ENCODE measurements at places on chromosomes 7 and 10. TPM values are rescaled to one million over a fixed set of nuclear protein-coding genes. Genes with fewer than 3 reads are reported as not detected.

DNA sequence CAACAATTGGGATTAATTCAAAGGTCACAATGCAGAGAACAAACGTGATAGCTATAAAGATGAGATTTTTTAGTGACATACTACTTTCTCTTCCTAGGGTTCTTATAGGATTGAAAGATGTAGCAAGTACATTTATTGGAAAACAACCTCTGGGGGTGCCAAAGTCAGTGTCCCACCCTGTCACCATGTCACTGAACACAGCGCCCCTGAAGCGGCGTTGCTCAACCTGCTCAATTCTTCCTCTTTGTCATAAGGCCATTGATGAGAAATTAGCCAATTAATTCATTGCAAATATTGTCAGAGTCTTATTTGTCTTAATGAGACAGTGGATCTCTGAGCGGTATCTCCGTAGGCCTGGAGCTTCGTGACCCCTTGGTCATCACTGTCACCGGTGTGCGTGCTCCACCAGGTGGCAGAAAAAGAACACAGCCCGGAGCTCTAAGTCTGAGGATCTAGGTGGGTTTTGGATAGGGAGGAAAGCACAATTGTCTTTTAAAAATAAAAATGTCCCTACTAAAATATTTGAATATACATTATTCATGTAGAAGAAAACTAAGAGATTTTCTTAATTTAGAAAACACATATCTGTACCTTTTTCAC is 362.6 kb downstream of the PAXIP1 start:
- DNase-seq = no peak

- no peak for DNase-seq
Observed at GRCh38 chr7:120402801-120403200, 129.8 kb downstream of the KCND2 start.

DNA sequence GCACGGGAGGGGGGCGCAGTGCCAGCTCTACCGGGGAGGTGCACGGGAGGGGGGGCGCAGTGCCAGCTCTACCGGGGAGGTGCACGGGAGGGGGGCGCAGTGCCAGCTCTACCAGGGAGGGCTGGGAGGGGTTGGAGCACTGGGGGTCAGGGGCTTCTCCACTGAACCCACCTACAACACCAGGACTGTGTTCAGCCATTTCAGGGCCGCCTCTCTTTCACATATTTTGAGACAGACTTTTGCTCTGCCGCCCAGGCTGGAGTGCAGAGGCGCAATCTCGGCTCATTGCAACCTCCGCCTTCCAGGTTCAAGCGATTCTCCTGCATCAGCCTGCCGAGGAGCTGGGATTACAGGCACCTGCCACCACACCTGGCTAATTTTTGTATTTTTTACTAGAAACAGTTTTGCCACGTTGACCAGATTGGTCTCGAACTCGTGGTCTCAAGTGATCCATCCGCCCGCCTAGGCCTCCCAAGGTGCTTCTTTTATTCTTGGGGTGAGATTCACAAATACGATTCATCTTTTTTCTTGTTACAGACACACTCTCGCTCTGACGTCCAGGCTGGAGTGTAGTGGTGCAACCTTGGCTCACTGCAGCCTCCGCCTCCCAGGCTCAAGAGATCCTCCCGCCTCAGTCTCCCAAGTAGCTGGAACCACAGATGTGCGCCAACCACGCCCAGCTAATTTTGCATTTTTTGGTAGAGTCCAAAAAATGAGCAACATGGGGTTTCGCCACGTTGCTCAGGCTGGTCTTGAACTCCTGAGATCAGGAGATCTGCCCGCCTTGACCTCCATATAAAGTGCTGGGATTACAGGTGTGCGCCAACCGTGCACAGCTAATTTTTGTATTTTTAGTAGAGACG is 37.0 kb downstream of the ADAP1 start:
- no peak for DNase-seq

Gene GPR141
- total RNA-seq = not detected

DNA sequence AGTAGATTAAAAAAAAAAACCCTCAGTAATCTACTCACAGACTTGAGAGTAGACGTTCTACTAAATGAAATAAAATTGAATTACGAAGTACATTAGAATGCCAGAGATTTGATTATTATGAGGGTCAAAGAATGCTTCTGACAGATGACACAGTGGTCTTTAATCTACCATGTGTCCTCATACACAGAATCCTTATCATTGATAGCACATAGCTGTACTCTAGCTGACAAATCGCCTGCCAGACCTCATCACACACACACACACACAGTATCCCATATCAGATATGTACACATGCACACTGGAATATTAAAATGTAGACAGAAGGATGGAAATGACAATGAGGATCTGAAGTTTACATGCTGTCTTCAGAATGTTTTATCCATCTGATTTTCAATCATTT is 104.6 kb downstream of the SORCS1 start:
- no peak for DNase-seq

DNA sequence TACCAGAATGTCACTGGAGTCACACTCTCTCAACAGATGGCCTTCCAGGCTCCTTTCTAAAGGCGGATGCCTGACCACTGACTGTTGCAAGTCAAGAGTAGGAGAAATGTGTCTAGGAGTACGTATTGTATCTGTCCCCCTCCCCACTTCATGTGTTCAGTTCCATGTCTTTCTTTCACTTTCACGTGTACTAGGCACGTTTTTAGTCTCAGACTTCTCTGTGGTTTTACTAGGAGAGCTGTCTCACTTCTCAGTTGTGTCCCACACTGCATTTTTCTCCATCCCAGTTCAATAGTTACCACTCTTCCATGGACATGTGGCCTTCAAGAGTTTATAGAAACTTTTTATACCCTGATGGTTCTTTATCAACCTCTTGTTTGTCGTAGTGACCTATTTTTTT is 893.0 kb downstream of the NRG3 start:
- no peak for DNase-seq

Gene UMAD1
- 15.6 TPM for total RNA-seq

Gene HOXA10
- 16.2 TPM for total RNA-seq

- peak; percentile 35 for DNase-seq
Observed at GRCh38 chr10:80497187-80498077, 40.3 kb upstream of the SH2D4B start.

DNA sequence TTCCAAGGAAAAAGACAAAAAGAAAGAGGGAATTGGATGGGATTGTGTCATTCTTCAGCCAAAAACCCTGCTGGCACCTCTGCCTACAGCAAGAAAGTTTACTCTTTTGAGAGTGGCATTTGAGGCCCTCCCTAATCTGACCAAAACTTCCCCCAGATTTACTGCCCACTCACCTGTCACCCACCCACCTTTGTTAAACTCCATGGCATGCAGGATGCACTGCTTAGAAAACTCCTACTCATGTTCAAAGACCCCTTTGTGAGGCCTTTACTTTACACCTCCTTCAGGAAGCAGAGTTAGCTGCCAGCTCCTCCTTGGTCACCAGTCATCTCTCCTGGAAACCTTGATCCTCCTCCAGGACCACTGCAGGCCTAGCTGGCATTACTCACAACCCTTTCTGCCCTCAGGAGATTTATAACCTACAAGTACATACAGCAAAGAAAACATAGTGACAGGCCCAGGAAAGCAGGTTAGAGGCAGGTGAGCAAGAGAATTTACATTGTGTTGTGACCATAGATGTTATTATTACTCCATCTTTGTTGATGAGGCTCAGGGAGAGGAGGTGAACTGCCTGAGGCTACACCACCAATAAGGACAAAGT is 10.3 kb upstream of the PLAC9 start:
- no peak for DNase-seq

Gene ANKRD1
- 2.6 TPM for total RNA-seq

Gene CHAT
- total RNA-seq = not detected

Gene MRPS24
- total RNA-seq = 88.7 TPM

GRCh38 chr10:45373576-45374349 is at the start of gene ALOX5:
ALOX5 (plus strand) TSS chr10:45374216; CDS start chr10:45374280, 64 bp downstream.
- DNase-seq = no peak

DNA sequence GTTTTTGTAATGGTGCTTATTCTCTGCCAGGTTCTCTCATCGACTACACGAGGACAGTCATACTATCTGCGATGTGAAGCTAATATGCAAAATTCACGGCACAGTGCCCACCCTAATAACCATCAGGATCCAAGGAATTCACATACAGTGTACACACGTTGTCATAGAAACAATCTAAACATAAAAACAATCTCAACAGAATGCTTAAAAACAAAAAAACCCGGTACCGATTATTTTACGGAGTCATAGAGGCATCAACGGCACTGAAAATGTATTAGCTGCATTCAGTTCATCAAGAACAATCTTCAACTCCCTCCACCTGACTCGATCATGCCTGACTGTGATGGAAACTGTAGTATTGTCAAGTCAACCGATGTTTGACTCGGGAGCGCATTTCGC is 628 bp downstream of the MRPS33 start:
- DNase-seq = peak; percentile 16

Gene EPO
- not detected for total RNA-seq

DNA sequence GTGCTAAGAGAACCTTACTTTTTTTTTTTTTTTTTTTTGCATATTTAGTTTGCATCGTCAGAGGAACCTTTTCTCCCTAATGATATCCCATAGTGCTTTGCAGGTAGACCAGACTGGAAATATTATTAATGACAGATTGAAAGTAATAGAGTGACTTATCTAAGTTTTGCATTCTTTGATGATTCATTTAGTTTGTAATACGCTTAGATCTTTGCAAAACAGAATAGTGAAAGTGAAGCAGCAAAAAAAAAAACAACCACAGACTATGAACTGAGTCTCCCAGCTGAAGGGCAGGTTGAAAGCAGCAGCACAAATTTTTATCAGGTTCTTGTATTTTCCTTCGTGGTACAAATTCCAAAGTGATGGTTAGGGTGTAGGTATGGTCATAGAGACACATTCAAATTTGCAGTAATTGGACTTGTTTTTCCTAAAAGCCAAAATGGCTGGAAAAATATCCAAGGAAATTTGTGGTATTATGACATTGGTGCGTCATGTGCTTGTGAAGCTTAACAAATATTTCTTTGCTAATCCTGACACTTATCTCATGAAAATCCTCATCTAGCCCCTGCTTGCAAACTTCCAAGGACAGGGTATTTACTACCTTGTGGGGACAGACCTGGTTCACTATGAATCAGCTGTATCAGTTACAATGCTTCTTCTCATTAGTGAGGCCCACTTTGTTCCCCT is 81.8 kb upstream of the CREB5 start:
- no peak for DNase-seq

Gene STAG3
- 1.3 TPM for total RNA-seq

- no peak for DNase-seq
Observed at GRCh38 chr10:31635415-31636065, 293.1 kb downstream of the ARHGAP12 start.

GRCh38 chr10:71783917-71784678 is 10.8 kb upstream of the VSIR start:
- no peak for DNase-seq

DNA sequence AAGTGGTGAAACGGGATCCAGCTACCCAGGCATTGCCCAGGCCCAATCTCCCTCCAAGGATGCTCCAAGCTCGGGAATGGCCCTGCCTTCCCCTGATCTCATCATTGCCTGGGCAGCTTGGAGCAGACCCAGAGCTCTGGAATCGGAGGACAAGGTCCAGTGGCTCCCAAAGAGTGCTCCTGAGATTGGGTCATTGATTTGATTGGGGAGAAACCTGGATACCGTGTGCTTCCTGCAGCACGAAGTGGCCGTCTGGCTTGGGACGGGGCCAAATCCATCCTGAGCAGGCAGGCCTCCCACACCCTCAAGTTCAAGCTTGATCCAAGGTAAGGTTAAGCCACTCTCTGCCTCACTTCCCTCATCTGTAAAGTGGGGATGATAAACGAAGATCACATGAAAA is 69.9 kb downstream of the OAT start:
- no peak for DNase-seq

Gene SOSTDC1
- 6.2 TPM for total RNA-seq

Gene ARPC1B
- 42.2 TPM for total RNA-seq

DNA sequence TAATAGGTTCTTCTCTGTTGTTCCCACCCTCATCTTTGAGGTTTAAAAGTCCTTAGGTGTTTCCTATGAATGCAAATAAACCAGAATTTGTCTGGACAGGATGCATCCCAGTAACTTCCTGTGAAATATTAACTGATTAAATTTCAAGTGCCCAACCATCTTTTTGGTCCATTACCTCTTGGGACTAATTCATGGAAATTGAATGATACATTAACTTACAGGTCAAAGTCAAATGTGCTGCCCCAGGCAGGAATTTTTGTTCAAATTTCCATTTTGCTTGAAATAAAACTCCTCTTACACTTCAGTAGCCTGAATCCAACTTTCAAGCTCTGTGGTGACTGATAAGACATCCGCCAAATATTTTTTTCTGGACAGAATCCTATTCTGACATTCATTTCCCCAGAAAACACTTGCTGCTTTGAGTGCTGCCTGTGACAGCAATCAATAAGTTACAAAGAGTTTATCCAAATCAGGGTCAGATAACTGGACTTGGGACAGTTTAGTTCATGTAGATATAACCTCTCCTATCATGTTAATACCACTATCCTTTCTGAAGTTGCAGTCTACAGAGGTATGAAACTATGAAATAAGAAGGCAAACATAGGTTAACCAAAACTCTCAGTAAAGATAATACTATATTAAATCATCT is 383.5 kb downstream of the POM121L12 start:
- no peak for DNase-seq

DNA sequence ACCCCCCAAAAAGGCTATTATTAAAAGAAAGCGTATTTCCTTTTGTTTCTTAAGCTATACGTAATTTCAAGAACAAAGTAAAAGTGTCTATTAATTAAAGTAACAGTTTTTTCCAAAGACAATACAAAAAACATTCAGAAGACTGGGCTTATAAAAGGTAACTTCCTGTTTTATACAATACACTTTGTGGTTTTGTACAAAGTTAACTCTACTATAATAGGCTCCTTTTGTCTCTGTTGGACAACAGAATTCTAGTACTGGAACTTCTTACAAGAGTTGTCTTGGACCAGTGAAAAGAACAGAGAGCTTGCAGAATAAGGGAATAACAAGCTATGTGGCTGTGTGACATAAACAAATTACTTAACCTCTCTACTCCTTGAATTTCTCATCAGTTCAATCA is 21.5 kb downstream of the SFMBT2 start:
- DNase-seq = no peak

All from SJCRH30 (cell line).